ENCODE measurements at places on chromosomes 6 and 20.

- DNase-seq = no peak
Observed at GRCh38 chr20:50398064-50398463, 112.1 kb upstream of the PTPN1 start.

GRCh38 chr6:76790045-76790796 is 673.1 kb downstream of the HTR1B start:
- no peak for DNase-seq

DNA sequence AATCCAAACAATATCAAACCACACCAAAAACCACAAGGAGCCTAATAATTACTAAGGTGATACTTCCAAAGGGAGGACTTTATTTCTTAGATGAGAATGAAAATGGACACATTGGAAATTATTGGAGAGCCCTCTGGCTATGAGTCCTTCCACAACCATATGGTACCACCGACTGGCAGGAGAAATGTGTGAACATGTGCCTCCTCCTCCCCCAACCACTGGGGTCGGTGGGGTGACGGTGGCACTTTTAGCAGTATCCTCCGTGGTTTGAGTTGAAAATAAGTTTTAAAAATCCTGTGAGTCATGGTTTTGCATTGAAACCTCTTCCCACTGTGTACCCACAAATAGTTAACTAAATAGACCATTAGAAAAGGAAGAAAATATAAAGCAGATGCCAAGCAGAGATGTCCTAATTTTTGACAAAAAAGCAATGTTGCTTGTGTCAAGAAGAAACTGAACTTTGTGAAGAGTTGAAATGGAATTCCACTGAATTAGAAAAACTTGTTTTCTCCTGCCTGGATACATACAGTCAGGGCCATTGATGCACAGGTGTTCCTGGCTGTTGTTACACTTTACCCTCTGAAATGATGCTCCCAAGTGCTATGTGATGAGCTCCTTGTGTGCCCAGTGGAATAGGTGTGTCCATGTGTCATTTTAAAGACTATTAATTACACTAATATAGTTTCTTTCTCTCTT is 3.2 kb downstream of the EDN1 start:
- peak; percentile 33 for DNase-seq

DNA sequence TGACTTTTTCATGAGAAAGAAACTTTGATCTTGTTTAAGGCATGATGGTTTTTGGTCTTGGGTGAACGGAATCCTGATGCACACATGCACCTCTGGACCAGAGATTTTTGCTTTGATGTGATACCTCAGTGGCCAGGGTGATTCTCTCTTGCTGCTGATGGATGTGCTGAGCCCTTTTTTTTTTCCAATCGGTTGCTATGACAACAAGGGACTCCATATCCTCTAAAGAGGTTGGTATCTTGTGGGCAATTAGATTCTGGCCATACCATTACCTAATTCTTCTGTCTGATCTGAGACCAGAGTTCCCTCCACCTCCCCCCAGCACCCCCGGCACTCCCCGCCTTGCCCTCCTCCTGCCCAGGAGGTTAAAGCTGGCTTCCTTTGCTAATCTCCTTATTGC is 24.9 kb downstream of the PDYN start:
- no peak for DNase-seq

GRCh38 chr6:34459899-34460593 is 5.8 kb upstream of the PACSIN1 start:
- DNase-seq = peak; percentile 82

- no peak for DNase-seq
Observed at GRCh38 chr20:16434062-16434664, 139.1 kb downstream of the KIF16B start.

DNA sequence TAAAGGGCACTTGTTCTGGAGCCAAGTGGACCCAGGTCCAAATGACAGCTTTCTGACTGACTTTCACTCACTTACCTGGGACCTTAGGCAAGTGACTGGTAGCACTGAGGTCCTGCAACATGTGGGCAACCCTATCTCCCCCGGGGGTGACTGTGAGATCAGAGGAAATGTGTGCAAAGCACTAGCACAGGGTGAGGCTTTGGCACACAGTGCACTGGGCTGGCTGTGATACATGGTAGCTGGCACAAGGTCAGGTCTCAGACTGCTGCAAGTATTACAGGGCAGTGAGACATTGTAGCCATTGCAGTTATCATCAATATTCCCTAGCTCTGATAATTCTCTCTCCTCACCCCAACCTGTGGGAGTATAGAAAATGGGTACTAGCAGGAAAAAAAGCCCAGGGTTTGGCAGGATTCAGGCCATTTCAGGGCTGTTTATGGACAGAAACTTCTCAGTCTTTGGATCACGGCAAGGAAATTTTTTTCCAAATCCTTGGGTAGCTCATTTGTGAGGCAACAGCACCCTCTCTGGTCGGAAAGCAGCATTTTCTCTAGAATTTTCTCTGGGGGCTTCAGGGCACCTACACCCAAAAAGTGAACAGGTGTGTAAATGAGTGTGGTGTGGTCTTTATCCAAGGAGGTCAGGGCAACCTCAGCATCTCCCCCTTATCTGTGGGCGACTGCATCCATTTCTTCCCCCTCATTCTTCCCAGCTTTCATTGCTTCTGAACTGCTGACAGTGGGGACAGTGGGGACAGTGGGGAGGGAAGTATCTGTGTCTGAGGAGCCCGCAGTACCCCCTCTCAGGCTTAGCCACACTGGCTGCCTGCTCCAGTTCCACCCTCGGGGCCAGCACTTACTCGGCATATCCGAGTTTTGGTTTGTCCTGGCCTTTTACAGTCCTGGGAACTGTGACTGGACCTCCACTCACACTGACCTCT is 148.7 kb upstream of the PHACTR3 start:
- peak; percentile 56 for DNase-seq

DNA sequence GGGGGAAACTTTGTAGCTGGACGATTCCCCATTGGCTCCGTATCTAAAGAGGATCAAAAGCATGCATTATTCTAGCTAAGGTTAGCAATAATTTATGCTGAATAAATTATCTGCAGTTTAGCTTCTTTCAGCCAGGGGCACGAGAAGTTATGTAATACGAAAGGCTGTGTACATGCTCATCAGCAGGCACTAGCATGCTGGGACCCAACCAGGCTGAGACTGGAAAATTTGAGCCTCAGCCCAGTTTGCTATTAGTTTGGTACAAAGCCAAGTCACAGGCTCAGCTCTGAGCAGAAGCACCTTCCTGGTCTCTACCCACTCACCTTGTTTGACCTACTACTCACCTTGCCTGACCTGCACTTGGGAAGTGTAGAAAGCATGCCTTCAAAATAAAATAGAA is 328.1 kb upstream of the ARID1B start:
- no peak for DNase-seq

- no peak for DNase-seq
Observed at GRCh38 chr6:112007805-112008204, 46.1 kb upstream of the CCN6 start.

- no peak for DNase-seq
Observed at GRCh38 chr6:83463886-83464285, 33.0 kb upstream of the ME1 start.

GRCh38 chr6:72032086-72032485 is 145.7 kb downstream of the RIMS1 start:
- no peak for DNase-seq

DNA sequence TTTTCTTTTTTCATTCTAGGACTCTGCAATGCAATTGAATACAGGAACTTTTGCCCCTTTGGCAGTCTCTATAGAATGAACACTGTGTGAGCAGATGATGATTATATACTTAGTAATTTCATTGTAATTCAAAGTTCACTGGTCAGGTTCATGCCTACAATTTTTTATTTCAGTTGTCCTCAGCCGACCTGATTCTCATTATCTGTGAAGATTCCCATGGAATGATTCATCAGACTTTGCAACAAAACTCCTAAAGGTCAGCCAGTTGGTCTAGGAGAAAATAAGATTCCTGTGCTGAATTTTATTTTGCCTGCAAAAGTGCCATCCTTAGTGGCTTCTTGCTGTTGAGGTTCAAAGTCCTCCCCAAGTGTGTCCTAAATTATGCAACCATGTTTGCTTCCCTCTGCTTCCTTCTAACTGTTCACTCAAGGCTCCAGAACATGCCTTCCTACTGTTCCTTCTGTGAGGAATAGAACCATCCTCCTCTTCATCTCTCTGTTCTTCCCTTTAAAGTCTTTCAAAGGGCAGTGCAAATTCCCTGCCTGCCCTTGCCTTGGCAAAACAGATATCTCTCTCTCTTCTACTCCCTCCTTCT is 194.2 kb upstream of the CNR1 start:
- no peak for DNase-seq

All from T47D (cell line).